ENCODE measurements at places on chromosomes 4 and X. TPM values are rescaled to one million over a fixed set of nuclear protein-coding genes. Genes with fewer than 3 reads are reported as not detected.

The BMPR1B gene
- total RNA-seq: 0.49 TPM

The BEX5 gene
- not detected for total RNA-seq

The SMR3B gene
- total RNA-seq: not detected

The PLAC8 gene
- not detected for total RNA-seq

The UGT2B7 gene
- total RNA-seq: not detected

The GPRASP1 gene
- total RNA-seq: 12.8 TPM

The TCEANC gene
- total RNA-seq: 3.2 TPM

The SLC2A9 gene
- total RNA-seq: 7.9 TPM

The RTL5 gene
- 4.4 TPM for total RNA-seq

The TRIM2 gene
- total RNA-seq: 28.7 TPM

The UGT8 gene
- 0.25 TPM for total RNA-seq

DNA sequence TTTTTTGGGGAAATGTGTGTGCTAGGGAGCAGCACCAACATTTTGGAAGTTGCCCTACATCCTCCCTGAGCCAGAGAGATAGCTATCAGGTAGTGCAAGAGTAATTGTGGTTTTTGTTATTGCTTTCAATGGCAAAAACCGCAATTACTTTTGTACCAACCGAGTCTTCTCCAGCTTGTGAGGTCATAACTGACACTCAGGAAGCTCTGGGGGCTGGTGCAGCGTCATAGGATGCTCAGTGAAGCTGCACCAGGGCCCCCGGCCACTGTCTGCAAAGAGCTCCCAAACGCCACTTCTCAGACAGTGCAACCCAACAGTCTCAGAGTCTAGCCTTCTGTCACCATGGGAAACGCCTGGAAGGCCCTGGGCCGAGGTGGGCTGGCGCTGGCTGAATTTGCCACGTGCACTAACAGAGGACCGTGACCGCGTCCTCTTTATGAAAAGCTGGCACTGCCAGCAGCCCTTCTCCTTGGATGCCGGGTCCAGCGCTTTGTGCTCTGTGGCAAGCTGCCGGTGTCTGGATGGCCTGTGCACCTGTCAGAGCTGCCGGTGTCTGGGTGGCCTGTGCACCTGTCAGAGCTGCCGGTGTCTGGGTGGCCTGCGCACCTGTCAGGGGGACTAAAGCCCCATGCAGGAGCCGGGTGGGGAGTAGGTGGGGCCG is 19.4 kb downstream of the SH3TC1 start:
- DNase-seq: no peak

DNA sequence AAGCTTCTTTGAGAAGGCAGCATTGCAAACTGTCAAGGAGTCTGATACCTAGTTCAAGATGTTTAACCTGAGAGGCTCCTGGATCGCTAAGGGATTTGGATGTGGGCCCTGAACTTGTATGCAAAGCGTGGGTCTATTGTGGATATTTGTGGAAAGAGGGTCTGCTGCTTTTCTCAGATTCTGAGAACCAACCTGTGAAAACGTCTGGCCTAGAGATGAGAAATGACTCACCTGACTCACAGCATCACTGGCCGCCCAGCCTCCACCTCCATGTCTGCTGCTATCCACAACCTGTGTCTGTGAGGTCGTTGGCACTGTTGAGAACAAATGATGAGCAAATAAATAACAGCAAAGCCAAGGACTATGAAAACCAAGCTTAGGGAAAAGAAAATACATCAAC is 33.3 kb upstream of the PROM1 start:
- peak; percentile 34 for DNase-seq

DNA sequence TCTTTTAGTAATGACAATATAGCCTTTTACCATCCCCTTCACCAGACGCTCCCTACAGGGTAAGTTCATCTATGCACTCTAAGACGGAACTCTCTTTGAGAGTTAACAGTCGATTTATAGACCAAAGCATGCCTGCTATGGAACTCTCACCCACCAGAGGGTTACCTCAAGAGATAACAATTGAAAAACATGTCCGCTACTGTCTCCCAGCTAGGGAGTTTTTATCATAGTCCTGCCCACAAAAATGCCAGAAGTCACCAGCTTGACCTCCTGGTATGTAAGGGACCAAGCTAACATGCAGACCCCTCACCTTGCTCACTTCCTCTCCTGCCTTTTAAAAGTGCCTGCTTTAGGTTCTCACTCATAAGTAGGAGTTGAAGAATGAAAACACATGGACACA is 16.7 kb upstream of the YTHDC1 start:
- DNase-seq: no peak

DNA sequence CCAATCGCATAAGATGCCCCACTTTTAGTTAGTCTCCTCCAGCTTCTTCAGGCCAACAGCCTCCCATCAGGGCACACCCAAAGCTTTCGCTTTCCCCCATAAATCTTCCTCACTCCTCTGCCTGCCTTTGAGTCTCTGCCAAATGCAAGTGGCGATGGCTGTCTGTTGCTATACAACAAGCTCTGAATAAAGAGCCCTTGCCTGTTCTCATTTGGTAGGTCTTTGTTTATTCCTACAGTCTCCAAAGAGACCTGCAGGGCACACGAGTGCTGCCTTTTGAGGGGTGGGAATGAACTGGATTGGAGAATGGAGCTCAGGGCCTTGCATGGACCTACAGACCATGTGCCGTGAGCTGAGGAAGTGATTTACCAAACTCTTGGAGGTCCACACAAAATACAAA is 52.2 kb upstream of the SOD3 start:
- no peak for DNase-seq

- no peak for DNase-seq
Observed at GRCh38 chrX:154961947-154962346, 60.6 kb downstream of the F8 start.

- no peak for DNase-seq
Observed at GRCh38 chr4:89164400-89164799, 53.1 kb downstream of the TIGD2 start.

DNA sequence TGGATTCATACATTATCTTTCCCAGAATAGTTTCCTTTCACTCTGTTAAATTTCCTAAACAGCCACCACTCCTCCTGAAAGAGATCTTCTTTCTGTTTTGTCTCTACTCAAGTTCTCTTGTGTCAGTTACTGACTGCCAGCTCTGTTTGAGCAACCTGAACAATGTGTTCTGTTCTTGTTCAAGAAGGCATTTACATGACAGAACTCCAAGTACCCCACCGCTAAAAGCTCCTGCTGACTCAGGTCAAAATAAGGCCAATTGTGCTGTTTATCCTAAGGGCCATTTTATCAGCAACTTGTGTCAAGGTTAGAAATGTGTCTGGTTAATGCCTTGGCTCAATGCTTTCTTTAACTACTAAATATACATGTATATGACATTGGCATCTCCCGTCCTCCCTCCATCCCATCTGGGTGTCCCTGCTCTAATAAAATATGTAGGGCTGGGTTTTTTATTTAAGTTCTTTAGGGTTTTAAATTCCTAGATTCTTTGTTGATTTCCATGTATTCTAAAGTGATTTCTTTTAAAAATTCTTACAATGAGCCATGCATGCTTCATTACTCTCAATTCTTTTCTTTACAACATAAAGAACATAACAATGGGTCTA is 144.3 kb upstream of the PAQR3 start:
- DNase-seq: no peak

DNA sequence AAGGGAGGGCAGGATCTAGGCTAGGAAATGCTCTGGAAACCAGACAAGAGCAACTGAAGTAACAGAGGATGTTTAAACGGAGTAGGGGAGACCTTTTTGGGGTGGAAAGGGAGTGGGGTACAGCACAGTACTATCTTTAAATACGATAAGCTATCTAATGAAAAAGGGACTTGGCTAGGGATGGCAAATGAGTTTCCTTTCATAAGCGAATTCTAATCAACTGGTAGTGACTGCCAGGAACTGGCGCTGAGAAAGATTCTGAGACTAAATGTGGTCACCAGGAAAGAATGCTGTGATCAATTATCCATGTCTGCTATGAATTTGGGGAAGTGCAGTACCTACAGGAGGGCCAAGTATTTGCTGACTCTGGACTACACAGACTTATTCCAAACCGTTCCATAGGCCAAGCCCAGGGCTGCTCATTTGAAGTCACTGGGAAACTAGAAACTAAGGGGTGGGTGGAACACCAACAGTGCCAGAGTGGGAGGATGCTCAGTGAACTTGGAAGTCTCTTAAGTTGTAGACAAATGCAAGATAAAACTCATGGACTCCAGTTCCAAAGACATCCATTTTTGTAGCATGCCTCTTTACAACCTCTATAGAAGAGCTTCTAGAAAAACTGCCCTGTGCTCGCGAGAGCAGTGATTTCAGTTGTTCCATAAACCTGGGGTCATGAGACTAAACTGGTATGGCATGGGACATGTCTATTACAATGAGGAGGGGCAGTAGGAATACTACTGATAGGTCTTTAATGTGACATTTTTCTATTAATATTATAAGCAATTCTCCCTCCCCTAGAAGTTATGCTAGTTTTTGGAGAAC is 2.0 kb downstream of the TRAPPC2 start:
- no peak for DNase-seq

DNA sequence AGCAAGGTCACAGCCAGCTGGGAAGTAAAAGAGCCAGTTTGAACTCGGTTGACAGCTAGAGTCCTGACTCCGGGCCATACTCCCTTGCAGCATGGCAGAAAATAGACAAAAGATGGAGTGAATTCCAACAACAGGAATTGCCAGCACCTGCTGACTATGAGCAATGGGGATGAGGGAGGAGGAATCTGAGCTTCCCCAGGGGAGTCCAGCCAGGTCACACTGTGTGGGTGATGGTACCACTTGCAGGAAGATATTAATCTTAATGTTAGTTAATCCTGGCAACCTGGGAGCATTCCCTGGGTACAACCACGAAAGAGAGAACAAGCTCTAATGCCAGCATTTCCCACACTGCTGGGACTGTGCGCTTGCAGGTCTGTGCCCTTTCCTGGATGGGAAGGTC is 48.1 kb upstream of the S100G start:
- no peak for DNase-seq

DNA sequence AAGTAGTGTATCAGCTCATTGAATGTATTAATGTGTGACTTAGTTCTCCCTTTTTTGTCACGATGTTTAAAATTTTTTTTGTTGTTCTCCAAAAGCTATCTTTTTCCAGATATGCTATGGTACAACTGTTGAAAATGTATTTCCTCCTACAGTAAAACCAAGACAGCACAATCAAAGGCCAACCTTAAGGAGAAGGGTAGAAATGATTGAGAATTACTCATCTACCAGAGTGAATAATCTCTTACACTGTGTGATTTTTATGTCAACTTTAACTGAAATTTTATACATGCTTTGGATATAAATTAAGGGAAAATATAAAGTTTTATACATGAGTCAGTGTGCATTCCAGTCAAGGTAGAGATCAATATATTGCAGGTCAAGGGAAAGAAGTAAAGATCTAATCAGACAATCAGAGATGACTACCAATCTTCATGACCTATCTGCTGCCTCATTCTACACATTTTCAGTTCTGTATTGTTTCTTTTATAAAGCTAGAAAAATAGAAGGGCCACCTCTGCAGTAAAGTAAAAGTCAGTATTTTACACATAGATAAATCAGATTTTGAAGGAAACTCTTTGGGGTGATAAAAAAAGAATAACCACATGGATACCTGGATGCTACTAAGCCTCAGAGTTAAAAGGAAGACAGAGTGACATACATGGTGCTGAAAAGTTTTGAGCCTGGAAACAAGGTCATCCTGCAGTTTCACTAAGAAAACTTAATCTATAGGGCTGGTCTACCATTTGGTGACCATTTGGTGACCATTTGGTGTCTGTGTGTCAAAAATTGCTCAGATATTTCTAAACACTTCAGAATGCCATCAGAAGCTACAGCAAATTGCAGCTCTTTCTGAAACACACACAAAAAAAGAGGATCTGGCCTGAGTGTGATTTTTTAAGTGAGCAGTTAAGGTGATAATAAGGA is 1.6 kb downstream of the FAM13A start:
- DNase-seq: no peak

DNA sequence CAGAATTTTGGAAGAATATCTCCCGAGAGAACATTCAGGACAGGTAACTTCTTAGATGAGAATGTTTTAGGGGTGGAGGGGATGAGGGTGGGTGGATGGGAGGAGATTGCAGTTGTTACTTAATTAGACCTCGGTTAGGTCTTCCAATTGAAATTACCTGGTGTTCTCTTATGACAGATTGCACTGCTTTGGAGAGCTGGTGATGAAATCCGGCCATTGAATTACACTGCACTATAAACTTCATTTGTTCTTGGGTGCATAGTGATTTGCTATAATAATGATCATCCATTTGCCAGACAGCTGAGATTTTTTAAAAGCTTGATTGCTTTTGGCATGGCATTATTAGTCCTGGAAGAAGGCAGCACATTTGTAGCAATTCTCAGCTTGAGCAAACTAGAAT is 427.6 kb downstream of the GBA3 start:
- DNase-seq: no peak

GRCh38 chr4:172599554-172599953 is 569.1 kb upstream of the GALNT7 start:
- no peak for DNase-seq

DNA sequence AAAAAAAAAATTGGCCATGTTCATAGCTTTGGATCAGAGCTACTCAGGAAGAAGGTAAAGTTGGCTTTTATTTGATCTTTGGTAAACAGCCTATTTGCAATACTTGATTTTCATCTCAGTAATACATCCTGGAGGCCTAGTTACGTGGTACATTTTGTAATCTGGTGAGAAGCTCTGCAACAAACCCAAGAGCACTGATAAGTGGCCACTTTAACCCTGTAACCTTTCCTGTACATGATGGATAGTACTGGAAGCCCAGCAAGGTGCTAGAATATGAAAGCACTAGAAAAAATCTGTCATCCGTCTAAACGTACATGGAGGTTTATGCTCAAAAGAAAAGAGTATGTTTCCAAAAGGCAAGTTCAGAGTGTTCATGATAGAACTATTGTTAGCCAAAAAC is 88.3 kb upstream of the BMP2K start:
- DNase-seq: no peak

GRCh38 chr4:184688447-184688846 is 38.9 kb downstream of the PRIMPOL start:
- no peak for DNase-seq

- no peak for DNase-seq
Observed at GRCh38 chrX:37652589-37653231, 32.9 kb upstream of the XK start.

DNA sequence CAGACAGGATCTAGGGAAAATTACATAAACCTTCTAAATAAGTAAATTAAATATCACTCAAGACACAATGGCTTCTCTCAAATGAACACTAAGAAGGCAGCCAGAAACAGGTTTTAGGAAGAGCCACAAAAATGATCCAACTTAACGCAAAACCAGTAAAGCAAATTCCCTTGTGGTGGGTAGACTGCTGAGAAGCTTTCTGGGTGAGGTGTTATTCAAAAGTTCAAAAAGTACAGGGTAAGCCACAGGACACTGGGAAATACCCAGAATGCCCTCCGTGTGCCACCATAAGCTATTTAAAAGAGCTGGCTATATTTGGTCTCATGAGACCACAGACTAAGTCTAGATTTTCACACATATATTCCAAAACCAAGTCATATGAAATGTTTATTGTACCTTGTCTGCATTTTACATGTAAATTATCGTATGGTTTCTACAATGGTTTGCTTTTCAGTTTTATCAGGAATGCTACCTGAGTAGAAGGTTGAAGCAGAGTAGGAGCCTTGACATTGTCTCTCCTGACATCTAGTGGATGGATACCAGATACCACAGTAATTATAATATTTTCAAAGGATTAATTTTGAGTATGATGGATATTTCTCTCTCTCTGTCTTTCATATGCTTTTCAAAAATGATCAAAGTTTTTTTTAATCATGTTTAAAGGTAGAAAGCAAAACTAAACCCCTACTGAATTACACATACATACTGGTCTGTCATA is 109.3 kb upstream of the KLHL13 start:
- no peak for DNase-seq

- DNase-seq: no peak
Observed at GRCh38 chr4:36420111-36420679, 138.8 kb downstream of the DTHD1 start.

GRCh38 chrX:108304210-108304609 is 134.0 kb downstream of the COL4A6 start:
- DNase-seq: no peak
